ENCODE measurements at places on chromosomes 4 and X.

- DNase-seq: no peak
These were observed 132.6 kb downstream of the IL15 start for GRCh38 chr4:141768954-141769353.

GRCh38 chr4:86737244-86737643, 111.9 kb downstream of the SLC10A6 start:
- DNase-seq: no peak

- DNase-seq: no peak
These were observed 11.9 kb downstream of the ODAPH start for GRCh38 chr4:75567725-75568124.

DNA sequence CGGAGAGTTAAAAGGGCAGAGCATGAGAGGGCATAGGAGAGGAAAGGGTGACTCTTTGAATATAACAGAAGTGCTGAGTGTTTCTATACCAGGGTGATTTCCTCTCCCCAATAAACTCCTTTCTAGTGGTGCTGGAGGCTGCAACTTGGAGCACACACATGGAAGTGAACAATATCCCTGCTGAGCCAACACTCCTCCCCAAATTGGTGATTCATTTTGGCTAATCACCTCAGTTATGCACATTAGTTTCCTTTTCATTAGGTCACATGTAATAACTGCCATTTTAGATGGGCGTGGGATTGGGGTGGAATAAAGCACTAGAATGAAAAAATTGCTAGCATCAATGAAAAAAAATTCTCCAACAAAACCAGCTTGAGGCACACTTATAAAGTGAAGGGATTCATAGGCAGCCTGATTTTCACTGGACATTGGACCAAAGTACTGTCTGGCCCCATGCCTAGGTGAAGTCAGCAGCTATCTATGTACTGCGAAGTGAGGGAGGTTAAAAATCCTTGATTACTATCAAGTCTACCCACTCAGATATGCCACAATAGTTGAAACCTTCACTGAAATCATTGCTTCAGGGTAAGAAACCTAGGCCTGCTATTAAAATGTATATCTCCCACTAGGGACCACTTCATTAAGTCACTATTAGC, 174.0 kb downstream of the GLUD2 start:
- DNase-seq: no peak
